ENCODE measurements at places on chromosomes 1 and 21. TPM values are rescaled to one million over a fixed set of nuclear protein-coding genes. Genes with fewer than 3 reads are reported as not detected.

CD1D gene
- total RNA-seq: 0.34 TPM

ADAMTS5 gene
- 17.3 TPM for total RNA-seq

CFAP107 gene
- not detected for total RNA-seq

ROR1 gene
- 21.5 TPM for total RNA-seq

SLC2A1 gene
- 573 TPM for total RNA-seq

ZNF593OS gene
- not detected for total RNA-seq

RAB4A gene
- 28.1 TPM for total RNA-seq

CELA2A gene
- not detected for total RNA-seq

HHIPL2 gene
- total RNA-seq: 0.08 TPM
